Stimulated activated memory B cell treated with anti-CD40 and anti-IgM and Interleukin-4, amounts not matched to agents 10 μg/mL and 1 μg/mL and 100 μg/mL, for 72 hours (primary cell): ENCODE measurements at places on chromosomes 7 and 10.
A peak's percentile ranks its signal among the peaks of the same experiment; 100 is the strongest.

DNA sequence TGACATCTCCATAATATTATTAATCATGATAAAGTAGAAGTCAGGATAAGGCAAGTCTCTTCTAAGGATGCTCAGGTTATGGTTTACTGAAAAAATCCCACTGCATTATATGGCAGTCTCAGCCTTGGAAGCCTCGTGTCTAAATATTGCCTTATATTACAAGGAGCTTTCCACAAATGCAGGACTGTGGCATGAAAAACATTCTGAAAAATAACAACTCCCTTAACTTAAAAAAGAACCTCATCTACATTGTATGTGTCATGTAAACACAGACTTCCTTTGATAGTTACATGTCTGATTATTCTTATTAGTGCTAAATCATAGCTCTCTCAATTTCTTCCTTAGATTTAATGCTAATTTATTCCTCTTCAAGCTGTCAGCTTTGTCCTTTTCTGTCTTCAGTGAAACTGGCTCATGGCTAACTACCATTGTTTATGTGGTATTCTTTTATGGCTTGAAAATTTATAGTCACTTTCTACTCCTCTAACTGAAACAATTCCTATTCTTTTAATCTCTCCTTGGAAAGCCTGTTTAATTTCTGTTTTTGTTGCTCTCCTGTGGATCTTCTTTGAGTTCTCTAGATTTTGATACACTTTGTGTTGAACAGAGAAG lies 156.1 kb downstream of the KIF20B start:
- H3K27me3 ChIP-seq = no peaks in the 10 kb centered on the region
- no peak for ATAC-seq
- no peak overlapping the region for H3K4me3 ChIP-seq

- H3K4me3 ChIP-seq = no peak overlapping the region
- no peak for ATAC-seq
- peaks cover 53% of the 10 kb centered on the region for H3K27me3 ChIP-seq
- no peak overlapping the region for H3K27ac ChIP-seq
- peaks cover 7% of the 10 kb centered on the region for H3K4me1 ChIP-seq
Measured at GRCh38 chr10:70675496-70676161, 3.3 kb downstream of the ADAMTS14 start.

DNA sequence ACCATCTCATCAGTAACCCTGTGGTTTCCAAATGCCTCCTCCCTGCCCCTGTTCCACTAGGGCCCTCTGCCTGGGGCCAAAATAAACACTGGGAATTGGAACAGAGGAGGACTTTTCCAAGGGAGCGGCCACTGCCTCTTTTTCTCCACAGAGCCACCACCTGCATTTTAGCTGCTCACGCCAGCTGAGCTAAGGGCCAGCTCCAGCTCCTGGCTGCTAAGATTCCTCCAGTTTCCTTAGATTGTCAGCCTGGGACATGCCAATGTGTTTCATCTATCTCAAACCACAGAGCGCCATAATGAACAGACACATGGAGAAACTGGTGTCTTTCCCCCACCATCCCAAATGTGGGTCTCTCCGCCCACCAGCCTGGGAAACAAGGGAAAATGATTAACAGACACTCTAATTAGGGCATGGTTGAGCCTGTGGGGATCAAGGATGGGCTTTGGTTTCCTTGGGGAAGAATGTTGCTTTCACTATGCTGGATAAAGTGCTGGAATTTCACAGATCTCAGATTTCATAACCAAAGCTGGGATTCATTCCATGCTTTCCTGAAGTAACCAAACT lies 52.2 kb downstream of the ASB13 start:
- no peak overlapping the region for H3K27ac ChIP-seq
- no peak overlapping the region for H3K4me3 ChIP-seq
- H3K36me3 ChIP-seq = no peaks in the 10 kb centered on the region

DNA sequence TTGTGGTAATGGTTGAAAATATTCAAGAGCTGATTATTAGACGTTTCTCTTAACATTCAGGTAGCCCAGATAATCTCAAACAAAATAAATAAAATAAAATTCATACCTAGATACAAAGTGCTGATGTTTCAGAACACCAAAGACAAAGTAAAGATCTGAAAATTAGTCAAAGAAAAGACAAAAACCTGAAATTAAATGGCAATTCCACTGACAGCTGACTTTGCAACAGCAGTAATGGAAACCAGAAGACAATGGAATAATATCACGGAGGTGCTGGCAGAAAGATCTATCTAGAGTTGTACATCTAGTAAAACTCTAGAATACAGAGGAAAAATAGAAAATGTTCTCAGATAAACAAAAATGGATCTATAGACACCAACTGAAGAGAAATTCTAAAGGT lies 58.0 kb upstream of the IKZF1 start:
- no peak overlapping the region for H3K27ac ChIP-seq
- H3K36me3 ChIP-seq = peaks cover 15% of the 10 kb centered on the region
- no peaks in the 10 kb centered on the region for H3K27me3 ChIP-seq
- ATAC-seq = no peak
- H3K4me3 ChIP-seq = no peak overlapping the region
- peaks cover 8% of the 10 kb centered on the region for H3K4me1 ChIP-seq

DNA sequence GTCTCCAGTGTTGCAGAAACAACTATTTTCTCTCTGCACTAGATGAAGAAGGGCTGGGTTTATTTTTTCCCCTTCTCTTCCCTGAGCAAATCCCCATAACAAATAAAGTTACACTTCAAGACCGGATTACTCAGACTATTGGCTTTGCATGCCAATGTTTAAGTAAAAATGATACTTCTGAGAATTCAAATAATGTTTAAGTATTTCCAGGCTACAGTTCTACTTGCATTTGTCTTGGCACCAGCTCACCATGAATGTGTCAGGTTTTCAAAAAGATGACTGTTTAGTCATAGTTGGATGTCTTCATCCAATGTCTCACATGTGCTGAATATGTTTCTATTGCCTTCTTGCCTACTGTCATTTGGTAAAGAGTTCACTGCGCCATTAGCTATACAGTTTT lies 912.6 kb downstream of the GATA3 start:
- H3K27me3 ChIP-seq = no peaks in the 10 kb centered on the region
- H3K4me1 ChIP-seq = no peaks in the 10 kb centered on the region
- H3K27ac ChIP-seq = no peak overlapping the region
- H3K4me3 ChIP-seq = no peak overlapping the region
- ATAC-seq = no peak

GRCh38 chr7:130398526-130399090 lies 18.3 kb downstream of the CPA1 start:
- no peak overlapping the region for H3K4me3 ChIP-seq
- no peaks in the 10 kb centered on the region for H3K27me3 ChIP-seq
- H3K4me1 ChIP-seq = peaks cover 10% of the 10 kb centered on the region
- peaks cover 21% of the 10 kb centered on the region for H3K36me3 ChIP-seq
- peak; percentile 24 for ATAC-seq

- H3K36me3 ChIP-seq = no peaks in the 10 kb centered on the region
- ATAC-seq = no peak
- no peak overlapping the region for H3K27ac ChIP-seq
- peaks cover 37% of the 10 kb centered on the region for H3K27me3 ChIP-seq
- H3K4me3 ChIP-seq = no peak overlapping the region
- H3K4me1 ChIP-seq = no peaks in the 10 kb centered on the region
Measured at GRCh38 chr7:155093596-155093995, 23.5 kb downstream of the HTR5A start.

DNA sequence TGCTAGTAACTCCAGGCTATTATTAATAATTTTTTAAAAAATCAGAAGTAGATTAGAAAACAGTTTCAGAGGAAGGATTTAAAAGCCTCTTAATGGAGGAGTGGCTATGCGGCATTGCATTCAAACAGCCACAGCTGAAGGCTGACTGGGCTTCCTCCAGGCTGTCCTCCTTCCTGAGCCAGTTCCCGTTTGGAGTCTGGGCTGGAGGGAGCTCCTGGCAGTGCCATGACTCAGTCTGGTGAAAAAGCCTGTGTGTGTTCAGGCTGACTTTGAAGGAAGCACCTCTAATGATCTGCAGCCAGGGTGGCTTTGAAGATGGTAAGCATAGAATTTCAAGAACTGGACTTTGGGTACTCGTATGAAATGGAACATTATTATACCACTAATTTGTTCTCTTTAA lies 134.6 kb downstream of the DPP6 start:
- no peaks in the 10 kb centered on the region for H3K4me1 ChIP-seq
- H3K27me3 ChIP-seq = no peaks in the 10 kb centered on the region

DNA sequence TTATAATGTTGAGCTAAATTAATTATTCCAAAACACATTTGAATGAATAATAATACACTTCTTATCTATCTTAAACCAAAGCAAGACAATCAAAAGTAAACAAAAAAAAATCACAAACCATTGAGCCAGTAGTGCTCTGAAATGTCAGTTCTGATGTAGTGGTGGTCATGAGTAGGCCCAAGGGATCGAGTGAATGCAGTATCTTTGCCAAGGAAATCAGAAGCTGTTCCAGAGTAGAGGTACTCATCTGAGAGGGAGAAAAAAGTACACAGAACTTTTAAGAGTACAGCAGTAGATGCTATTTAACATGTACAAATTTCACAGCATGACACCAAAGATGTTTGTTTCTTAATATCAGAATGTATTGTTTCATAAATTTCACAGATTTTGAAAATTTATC lies 121.5 kb downstream of the SEMA3D start:
- H3K36me3 ChIP-seq = no peaks in the 10 kb centered on the region
- no peaks in the 10 kb centered on the region for H3K4me1 ChIP-seq
- H3K27ac ChIP-seq = no peak overlapping the region
- H3K4me3 ChIP-seq = no peak overlapping the region
- ATAC-seq = no peak

DNA sequence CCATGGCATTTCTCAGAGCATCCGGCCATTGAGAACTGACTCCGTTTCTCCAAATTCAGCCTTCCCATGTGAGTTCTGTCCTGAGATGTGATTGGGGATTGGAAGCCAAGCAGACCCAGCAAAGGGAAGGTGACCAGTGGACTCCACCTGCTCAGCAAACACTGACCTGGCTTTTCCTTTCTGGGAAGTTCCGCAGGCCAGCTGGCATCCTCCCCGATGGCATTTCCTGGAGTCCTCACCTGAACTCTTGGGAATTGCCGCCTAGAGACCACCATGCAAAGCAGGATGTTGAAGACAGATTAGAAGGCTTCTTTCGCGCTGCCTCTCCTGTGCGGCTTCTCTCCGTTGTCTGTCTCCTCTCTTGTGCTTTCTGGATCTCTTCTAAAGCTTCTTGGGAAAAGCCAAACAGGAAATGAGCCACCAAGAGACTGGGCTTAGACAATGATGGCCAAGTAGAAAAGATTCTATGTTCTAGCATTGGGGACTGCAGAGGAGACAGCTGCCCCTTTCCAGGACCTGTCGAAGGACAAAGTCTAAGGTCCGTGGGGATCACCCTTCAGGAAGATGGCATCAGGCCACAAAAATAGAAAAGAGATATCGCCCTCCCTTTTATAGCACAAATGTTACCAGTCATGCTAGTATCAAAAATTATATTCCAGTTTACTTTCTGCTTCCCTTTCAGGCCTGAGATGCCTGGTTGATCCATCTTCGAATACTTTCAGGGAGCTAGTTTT lies 103.7 kb upstream of the INSYN2A start:
- H3K4me3 ChIP-seq = no peak overlapping the region
- no peak overlapping the region for H3K27ac ChIP-seq
- H3K27me3 ChIP-seq = no peaks in the 10 kb centered on the region
- no peaks in the 10 kb centered on the region for H3K4me1 ChIP-seq
- no peak for ATAC-seq
- H3K36me3 ChIP-seq = no peaks in the 10 kb centered on the region

DNA sequence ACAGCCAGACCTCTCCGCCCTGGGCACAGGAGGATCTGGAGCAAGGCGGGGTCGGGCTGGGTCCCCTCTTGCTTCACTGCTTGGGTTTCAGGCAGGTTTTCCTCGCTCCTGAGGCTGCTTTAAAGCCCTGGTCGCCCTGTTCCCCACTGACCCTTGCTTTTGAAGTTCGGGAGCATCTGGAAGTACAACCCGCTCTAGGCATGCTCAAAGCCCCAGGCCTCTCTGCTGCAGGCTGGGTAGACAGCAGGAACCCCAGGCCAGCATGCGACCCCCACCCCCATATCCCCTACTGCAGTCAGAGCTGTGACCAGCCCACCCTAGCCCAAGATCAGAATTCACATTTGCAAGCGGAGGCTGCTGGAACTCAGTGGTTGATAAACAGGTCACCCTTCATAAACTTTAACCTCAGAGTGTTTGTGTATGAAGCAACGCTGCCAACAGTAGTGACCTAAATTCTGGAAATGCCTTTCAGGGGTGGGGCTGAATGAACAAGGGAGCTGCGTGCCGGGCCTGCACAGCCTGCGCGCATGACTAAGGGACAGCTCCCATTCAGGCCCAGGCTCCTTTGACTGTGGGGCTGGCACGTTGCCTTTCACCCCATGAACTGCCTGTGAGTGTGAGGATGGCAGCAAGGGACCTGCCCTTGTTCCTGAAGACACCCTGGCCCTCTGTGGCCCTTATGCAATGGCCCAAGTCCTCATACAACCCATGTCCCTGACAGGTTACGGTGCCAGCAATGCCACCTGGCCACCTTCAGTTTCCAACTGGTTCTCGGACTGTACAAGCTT lies 52.5 kb downstream of the PROSER2 start:
- H3K27ac ChIP-seq = no peak overlapping the region
- H3K36me3 ChIP-seq = no peaks in the 10 kb centered on the region
- peaks cover 51% of the 10 kb centered on the region for H3K27me3 ChIP-seq
- no peak for ATAC-seq

- no peak for ATAC-seq
- peaks cover 5% of the 10 kb centered on the region for H3K36me3 ChIP-seq
- no peak overlapping the region for H3K4me3 ChIP-seq
- no peaks in the 10 kb centered on the region for H3K4me1 ChIP-seq
- no peaks in the 10 kb centered on the region for H3K27me3 ChIP-seq
Measured at GRCh38 chr7:22488643-22489462, 11.1 kb downstream of the STEAP1B start.

DNA sequence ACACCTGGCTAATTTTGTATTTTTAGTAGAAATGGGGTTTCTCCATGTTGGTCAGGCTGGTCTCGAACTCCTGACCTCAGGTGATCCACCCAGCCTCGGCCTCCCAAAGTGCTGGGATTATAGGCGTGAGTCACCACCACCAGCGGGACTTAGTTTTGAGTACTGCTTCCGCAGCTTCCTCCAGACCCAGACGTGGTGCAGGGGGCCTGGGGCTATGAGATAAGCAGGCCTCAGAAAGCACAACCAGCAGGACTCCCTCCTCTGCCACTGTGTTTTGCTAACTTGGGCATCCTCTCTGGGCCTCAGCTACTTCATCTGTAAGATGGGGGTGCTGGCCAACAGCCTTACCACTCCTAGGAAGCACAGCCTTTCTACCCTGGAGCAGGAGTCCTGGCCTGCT lies 37.8 kb downstream of the GOLGA7B start:
- H3K4me3 ChIP-seq = no peak overlapping the region
- H3K27ac ChIP-seq = no peak overlapping the region
- ATAC-seq = no peak
- H3K36me3 ChIP-seq = no peaks in the 10 kb centered on the region
- peaks cover 28% of the 10 kb centered on the region for H3K27me3 ChIP-seq

- peak; percentile 71 for ATAC-seq
- H3K4me1 ChIP-seq = peaks cover 29% of the 10 kb centered on the region
- H3K36me3 ChIP-seq = peaks cover 8% of the 10 kb centered on the region
- no peak overlapping the region for H3K4me3 ChIP-seq
- H3K27ac ChIP-seq = peak overlapping the region; percentile 50
Measured at GRCh38 chr10:31702005-31702404, 226.6 kb downstream of the ARHGAP12 start.

GRCh38 chr7:87199700-87200450 lies 19.7 kb downstream of the TMEM243 start:
- H3K27me3 ChIP-seq = no peaks in the 10 kb centered on the region
- H3K27ac ChIP-seq = peak overlapping the region; percentile 29
- H3K4me1 ChIP-seq = peaks cover 61% of the 10 kb centered on the region
- no peak overlapping the region for H3K4me3 ChIP-seq
- peaks cover 68% of the 10 kb centered on the region for H3K36me3 ChIP-seq
- no peak for ATAC-seq

- no peaks in the 10 kb centered on the region for H3K4me1 ChIP-seq
- no peak for ATAC-seq
- H3K27ac ChIP-seq = no peak overlapping the region
- no peaks in the 10 kb centered on the region for H3K36me3 ChIP-seq
- no peaks in the 10 kb centered on the region for H3K27me3 ChIP-seq
- no peak overlapping the region for H3K4me3 ChIP-seq
Measured at GRCh38 chr10:88754287-88754686, 5.5 kb upstream of the LIPN start.
